T follicular helper cell (primary cell): ENCODE measurements at places on chromosomes 1 and 21.

- no peak for DNase-seq
Observed at GRCh38 chr1:180956028-180956640, 43.4 kb downstream of the KIAA1614 start.

DNA sequence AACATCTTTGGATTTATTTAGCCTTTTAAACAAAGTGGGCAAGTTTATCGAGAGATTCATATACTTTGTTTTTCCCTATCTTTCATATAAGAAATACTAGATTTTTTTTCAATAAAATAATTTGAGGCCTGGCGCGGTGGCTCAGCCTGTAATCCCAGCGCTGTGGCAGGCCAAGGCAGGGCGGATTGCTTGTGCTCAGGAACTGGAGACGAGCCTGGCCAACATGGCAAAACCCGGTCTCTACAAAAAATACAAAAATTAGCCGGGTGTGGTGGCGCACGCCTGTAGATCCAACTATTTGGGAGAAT is 1.6 kb upstream of the CDC14A start:
- DNase-seq: no peak

- no peak for DNase-seq
Observed at GRCh38 chr1:177142791-177143271, 21.7 kb downstream of the ASTN1 start.

DNA sequence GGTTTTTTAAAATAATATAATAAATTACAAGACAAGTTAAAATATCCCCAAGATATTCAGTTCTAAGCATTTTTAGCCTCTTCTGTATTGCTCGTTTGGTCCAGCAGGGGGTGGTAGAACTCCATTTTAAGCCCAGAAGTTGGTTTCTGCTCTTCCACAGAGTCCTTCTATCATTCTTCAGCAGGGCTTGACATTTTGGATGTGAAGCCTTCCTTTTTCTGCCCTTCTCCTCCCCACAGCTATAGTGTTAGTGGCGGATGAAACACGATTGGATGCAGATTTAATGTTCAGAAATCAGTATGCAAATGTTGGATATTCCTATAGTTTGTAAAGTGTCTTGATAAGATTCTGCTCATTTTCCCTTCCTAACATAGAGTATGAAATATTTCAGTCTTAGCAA is 1.4 kb downstream of the NCAM2 start:
- no peak for DNase-seq

DNA sequence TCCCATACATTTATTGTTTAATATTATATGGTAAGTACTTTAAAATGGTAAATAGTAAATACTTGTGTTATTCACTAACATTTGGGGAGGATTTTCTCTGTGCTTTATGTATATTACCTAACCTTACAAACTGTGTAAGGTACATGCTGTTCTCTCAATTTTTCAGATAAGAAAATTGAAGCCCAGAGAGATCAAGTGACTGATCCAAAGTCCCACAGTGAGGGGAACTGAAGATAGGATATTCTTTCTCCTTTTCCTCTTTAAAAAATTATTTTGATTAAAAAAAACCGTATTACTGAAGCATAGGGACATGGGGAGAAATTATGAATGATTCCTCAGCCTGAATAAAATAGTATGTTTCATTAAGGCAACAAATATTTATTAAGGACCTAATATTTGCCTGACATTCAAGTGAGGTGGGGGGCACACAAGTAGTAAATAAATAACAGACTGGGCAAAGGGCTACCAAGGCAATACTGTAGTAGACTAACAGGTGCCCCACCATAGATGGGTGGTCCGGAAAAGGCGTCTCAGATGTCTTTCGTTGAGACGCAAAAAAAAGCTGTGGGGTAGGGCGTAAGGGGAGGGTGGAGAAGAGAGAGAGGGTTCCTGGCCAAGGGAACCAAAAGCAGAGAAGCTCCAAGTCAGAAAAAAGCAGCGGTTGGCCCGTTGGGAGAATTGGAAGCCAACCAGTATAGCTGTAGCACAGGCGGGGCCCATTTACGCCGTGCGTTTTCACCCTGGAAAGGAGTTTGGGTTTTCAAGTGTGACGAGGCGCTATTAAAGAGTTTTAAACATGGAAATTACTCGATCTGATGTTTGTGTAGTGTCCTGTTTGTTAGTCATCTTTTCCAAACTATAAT is 944 bp upstream of the AGO3 start:
- peak; percentile 17 for DNase-seq

DNA sequence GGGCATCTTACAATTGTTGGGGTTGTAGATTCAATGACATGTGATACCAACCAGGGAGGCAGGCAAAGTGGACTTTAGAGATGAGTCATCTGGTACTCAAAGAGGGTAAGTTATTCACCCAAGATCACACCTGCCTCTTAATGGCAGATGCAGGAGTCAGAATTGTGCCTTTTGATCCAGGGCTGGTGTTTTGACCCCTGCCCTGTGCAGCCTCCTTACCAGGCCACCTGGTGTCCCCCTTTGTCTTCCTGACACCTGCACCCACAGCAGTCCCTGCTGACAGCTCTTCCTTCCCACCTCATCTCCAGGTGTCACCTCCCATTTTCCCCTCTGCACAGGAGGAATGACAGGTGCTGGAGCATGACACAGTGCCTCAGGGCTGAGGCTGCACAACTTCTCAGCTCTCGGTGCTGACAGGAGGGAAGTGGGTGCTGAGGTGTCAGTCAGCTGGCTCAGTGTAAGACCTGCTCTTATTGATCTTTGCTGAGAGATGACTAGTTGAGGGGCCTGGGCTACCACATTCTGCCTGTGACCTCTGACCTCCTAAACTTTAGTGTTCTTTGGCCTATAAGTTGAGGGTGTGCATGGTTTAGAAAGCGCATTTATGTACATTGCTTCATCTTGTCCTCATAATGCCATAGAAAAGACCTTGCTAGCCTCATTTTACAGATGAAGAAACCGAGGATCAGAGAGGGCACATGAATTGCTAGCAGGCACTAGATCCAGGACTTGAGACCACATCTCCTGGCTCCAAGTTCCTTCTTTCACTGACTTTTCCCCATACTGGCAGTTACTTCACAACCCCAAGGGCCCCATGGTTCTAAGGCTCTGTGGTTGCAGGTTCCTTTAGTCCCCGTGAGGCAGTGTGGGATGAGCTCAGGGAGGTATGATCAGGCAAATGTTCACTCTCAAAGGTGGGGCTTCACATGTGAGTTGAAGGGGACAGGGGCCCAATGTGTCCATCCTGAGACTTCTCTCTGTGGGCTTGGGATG is 31.3 kb downstream of the CACNA1E start:
- no peak for DNase-seq

DNA sequence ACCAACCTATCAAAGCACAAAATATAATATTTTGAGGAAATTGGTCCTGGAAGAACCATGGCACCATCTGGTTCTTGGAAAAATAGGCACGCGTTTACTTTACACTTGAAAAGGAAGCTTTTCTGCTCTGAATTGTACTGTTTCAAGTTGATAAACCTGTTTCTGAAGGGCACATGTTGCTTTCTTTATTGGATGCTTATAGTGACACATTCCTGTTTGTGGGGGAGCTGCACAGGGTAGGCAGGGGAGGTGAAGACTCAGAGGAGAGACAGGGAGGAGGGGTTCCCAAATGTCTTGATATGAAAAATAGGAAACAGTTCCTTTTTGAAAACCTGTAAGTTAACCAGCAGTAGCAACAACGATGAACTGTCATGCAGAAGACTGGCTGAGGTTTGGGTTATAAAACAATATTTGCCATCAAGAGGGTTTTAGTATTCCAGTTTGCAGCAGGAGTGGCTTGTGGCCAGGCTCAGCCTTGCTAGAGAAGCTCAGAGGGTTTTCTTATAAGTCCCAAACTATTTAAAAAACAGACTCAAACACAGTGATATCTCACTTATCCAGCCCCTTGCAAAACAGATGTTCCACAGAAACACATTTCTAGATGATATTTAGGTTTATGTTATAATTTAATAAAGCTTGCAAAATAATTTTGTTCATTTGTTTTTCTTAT is 127.0 kb upstream of the MROH9 start:
- no peak for DNase-seq

GRCh38 chr1:11701551-11701961 is 10.0 kb downstream of the DRAXIN start:
- DNase-seq: no peak

GRCh38 chr1:96236156-96236739 is 485.3 kb upstream of the PTBP2 start:
- no peak for DNase-seq

- DNase-seq: peak; percentile 66
Observed at GRCh38 chr1:110203021-110203661, 7.0 kb upstream of the KCNC4 start.

GRCh38 chr1:180182643-180183311 is 28.1 kb downstream of the QSOX1 start:
- no peak for DNase-seq

DNA sequence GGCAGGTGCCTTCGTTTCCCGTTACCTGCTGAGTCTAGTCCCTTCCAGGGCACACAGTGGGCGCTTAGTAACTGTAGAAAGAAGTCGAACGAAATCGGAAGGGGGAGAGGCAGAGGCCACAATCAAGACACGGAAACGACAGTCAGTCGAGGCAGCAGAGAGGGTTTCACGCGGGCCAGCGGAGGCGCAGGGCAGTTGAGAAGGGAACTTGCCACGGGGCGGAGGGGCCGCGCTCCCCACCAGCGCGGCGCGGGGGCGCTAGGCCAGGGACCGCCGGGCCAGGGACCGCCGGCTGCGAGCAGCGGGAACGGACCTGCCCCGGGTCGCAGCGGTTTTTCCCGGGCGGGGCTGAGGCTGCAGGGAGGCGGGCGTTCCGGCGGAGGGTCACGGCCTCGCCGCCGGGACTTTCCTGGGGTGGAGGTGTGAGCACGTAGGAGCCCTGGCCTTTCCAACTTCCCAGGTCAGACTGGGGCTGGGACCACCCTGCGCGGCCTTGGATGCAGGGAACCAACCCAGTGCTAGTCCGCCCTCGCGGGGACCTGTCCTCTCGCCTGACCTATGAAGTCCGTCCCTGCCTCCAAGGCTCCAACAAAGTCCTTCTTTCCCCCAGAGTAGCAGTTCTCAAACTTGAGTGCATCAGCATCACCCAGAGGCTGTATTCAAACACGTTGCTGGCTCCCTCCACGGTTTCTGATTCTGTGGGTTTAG is 150.1 kb upstream of the FGGY start:
- DNase-seq: peak; percentile 2

- no peak for DNase-seq
Observed at GRCh38 chr1:54274448-54274847, 74.5 kb downstream of the MRPL37 start.

- no peak for DNase-seq
Observed at GRCh38 chr21:16455978-16456377, 726.2 kb downstream of the USP25 start.

- no peak for DNase-seq
Observed at GRCh38 chr1:244322181-244322580, 129.5 kb downstream of the ADSS2 start.

DNA sequence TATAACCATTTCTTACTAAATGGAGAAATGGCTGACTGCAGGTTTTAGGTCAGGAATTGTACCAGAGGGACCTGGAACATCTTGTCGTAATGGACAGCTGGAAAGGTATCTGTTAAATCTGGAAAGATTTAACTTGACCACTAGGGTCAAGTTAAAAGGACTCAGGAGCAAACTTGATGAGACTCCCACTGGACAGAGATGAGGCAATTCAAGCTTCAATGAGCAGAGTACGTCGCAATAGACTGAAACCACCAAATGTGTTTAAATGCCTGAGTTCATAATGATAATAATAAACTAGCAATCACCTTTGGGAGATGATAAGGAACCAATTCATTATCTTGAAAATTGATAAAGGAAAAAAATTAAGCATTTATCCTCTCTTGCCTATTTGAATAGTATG is 8.7 kb downstream of the IFNLR1 start:
- no peak for DNase-seq

DNA sequence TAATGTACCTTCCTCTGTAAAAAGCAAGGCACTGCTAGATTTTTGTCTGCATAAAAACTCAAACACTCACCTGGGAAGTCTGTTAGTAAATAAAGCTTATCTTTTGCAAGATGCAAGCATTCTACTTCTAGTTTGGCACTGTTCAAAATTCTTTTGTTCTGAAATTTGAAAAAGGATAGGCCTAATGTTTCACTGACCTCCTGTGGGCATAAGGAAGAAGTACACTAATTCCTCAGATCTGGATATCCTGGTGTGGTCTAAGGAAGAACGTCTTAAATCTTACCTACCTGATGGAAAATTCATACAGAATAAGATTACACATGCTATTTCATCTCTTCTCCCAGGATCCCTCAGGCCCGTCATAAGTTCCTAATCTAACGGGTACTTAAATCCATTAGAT is 93.5 kb upstream of the CAMK1G start:
- no peak for DNase-seq

- peak; percentile 14 for DNase-seq
Observed at GRCh38 chr1:202274611-202275010, 67.1 kb downstream of the UBE2T start.

DNA sequence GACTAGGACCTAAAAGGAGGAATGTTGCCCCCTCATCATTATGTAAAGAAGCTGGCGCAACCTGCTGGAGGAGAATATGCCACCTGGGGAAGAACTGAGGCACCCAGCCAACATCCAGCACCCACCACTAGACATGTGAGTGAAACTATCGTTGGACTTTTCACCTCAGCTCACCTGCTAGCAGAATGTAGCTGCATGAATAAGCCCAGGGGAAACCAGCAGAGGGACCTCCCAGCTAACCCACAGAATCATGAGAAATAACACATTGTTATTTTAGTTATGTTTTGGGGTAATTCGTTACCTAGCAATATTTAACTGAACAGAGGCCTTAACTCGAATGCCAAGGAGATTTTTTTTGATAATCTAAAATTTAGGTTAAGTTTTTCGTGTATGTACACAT is 542.5 kb upstream of the DAB1 start:
- no peak for DNase-seq

- no peak for DNase-seq
Observed at GRCh38 chr1:36730599-36730998, 247.9 kb upstream of the CSF3R start.

DNA sequence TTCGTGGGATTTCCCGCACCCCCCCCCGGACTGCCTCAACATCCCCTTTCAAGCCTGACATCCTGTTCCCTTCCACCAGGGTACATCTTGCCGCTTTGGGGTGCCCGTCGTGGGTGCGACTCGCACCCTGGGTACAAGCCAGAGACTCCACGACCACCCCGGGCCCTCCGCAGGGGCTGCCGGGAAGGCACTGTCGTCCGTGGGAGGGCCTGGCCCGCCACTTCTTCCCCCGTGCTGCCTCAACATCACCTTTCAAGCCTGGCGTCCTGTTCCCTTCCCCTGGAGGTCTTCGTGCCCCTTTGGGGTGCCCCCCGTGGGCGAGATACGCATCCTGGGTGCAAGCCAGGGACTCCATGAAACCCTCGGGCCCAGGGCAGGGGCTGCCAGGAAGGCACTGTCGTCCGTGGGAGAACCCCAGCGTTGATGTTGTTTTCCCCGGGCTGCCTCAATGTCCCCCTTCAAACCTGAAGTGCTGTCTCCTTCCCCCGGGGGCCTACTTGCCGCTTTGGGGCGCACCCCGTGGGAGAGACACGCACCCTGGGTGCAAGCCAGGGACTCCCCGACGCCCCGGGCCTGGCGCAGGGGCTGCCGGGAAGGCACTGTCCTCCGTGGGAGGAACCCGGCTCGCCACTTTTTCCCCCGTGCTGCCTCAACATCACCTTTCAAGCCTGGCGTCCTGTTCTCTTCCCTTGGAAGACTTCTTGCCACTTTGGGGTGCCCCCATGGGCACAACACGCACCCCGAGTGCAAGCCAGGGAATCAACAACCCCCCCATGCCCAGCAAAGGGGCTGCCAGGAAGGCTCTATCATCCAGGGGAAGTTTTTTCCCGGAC is 138.6 kb downstream of the LIPI start:
- DNase-seq: no peak

GRCh38 chr1:111961773-111962565 is 27.5 kb downstream of the KCND3 start:
- no peak for DNase-seq

GRCh38 chr1:42154685-42155084 is 1.5 kb downstream of the GUCA2B start:
- DNase-seq: no peak

- DNase-seq: no peak
Observed at GRCh38 chr1:221602830-221603229, 139.1 kb downstream of the DUSP10 start.
